CD4-positive, alpha-beta T cell (primary cell): ENCODE measurements at places on chromosomes 13 and 19. TPM values are rescaled to one million over a fixed set of nuclear protein-coding genes. Genes with fewer than 3 reads are reported as not detected.

DNA sequence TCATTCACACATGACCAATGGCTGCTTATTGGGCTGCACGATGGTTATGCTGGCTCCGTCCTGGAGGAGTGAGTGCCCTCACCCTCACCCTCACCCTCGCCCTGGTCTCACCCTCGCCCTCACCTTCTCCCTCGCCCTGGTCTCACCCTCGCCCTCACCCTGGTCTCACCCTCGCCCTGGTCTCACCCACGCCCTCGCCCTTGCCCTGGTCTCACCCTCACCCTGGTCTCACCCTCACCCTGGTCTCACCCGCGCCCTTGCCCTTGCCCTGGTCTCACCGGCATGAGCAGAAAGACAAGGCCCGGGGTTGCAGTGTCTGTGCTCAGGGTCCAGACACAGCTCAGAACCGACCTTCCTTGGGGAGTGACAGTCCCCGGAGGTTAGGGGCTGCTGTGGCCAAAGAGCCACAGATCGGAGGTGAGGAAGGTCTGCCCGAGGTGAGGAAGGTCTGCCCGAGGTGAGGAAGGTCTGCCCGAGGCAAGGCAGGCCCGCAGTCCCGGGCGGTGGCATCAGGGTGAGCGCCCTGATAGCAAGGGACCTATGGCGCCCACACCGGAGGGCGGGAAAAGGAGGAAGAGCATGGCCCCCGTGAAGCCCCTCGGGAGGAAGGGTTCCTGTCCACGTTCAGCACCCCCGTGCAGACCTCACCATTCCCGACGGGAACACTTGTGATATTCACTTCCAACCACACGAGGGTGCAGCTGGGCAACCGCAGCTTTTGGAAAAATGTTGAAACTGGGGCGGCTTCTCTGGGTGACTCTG is 65.6 kb downstream of the MCF2L start:
- no peak for DNase-seq

- DNase-seq: no peak
These were observed 4.7 kb upstream of the TMPRSS9 start for GRCh38 chr19:2355168-2356035.

Gene PSG1
- total RNA-seq: not detected

DNA sequence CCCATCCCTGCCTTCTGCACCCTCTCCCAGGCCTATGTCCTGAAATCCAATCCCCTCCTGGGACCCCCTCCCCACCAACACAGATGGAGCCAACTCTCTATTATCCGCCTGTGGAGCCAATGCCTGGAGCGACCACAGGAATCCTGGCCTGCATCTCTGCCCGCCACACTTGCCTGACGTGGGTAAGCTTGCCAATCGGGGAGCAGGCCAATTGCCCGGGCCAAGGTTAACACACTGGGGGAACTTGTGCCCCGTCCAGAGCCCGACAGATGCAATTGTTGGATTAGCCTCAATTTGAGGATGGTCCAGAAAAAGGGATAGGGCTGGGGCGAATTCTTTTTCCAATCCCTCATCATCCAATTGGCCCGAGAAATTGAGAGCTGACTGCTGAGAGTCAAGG is 5.9 kb downstream of the WIZ start:
- DNase-seq: no peak

Gene SH2D3A
- 41.3 TPM for total RNA-seq

DNA sequence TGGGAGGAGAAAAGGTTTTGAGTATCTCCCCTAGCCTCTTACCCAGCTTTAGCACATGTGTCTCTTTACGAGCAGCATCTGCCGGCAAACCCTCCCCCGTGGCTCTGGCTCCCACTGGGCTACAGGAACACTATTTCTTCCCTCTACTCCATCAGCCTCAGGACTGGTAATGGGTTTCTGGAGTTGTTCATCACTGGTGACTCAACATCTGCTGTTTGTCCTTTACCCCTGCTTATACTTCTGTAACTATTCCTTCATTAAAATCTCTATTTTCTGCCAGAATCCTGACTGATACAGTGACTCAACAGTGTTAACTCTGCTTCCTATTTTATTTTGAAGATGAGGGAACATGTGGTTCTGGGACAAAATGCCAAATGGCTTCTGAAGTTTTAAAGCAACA is 437.3 kb upstream of the HTR2A start:
- no peak for DNase-seq

- DNase-seq: no peak
These were observed 54.9 kb downstream of the SIAH3 start for GRCh38 chr13:45796426-45797235.

DNA sequence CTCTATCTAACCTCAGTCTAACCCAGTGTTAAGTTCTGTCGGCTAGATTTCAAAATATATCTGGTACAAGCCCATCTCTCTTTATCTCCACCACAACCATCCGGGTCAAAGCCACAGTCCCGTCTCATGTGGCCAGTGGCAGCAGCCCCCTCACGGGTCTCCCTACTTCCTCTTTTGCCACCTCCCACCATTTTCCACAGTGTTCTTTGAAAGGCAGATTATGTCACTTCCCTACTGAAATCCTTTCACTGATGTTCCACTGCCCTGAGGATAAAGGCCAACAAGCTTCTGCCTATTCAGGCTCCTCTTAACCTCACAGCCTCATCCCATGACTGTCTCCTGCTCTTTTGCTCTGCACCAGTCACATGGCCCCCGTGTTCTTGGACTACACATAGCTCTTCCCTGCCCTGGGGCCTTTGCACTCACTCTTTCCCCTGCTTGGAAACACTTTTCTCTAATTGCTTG is 117.2 kb downstream of the UBL3 start:
- no peak for DNase-seq

Gene NAPSA
- 0.61 TPM for total RNA-seq

Gene CNMD
- total RNA-seq: not detected

DNA sequence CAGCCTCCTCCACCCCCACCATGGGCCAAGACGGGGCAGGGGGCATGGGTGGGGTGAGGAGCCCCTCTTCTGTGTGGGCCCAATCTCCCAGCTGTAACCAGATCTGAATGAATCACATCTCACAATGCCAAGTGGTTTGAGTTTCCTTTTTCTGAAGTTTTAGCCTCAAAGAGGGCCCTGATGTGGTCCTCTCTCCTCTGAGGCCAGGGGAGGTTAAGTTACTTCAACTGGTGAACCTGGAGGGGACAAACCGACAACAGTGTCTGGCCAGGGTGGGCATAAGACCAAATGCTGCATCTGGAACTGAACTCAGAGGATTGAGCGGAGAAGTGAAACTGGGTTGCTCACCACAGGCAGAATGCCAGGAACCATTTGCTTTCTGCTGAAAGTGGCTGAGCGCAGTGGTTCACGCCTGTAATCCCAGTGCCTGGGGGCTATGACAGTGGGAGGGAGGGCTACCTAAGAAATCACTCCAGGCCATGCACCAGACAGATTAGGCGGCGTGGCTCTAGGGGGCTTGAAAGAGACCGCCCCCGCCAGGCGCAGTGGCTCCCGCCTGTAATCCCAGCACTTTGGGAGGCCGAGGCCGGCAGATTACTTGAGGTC is 15.4 kb upstream of the IRGC start:
- DNase-seq: peak; percentile 50

DNA sequence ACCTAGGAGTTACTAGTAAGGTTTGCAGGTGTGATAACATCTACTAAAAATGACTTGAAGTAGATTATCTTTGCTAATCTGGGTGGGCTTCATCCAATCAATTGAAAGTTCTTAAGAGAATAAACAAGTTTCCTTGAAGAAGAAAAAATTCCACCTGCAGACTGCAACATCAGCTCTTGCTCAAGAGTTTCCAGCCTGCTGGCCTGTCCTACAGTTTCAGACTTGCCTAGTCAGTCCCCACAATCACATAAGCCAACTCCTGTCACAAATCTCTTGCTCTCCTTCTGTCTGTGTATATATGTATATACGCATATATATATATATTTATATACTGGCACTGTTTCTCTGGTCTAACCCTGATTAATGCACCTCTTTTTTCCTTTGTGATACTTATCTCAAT is 67.3 kb upstream of the ITM2B start:
- DNase-seq: no peak

GRCh38 chr19:39223703-39224279 is 19.7 kb upstream of the SYCN start:
- no peak for DNase-seq

Gene PHF11
- 105 TPM for total RNA-seq

GRCh38 chr13:44147648-44148047 is 226.0 kb upstream of the SERP2 start:
- DNase-seq: no peak

Gene FGF14
- not detected for total RNA-seq

GRCh38 chr13:42239644-42240043 is 32.3 kb upstream of the AKAP11 start:
- no peak for DNase-seq

Gene LINGO3
- total RNA-seq: 0.33 TPM

DNA sequence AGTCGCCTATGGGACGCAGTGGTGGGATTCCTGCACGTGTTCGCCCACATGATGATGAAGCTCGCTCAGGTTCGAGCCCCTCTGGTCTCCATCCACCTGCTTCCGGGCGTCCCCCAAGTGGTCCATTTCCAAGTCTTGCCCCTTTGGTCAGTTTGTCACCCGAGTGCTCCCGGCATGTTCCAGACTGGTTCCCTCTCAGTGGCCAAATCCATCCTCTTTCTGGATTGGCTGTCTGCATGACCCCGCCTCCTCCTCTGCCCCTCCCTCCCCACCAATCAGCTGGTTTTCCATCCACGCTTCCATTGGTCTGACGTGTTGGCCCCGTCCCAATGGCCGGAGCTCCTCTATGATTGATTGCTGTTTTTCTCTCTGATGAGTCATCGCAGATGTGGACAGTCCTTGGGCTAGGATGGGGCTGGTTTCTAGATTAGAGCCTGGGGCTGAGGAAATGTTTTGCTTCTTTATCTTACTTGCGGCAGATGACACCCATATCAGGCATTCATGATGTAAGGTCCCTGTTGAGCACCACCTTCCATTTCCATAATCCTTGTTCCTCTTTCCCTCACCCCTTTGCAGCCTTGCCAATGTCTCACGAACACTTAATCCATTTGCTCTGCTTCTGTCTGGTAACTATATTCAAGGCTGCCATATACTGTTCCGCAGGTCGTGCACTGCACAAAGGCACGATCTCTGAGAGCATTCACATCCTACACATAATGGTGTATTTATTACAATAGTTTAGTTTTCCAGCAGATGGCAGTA is 73.8 kb downstream of the MAP4K1 start:
- no peak for DNase-seq

GRCh38 chr19:56969759-56970178 is 129.2 kb upstream of the PEG3 start:
- DNase-seq: no peak

- no peak for DNase-seq
These were observed 410 bp downstream of the PIN1 start for GRCh38 chr19:9835507-9835949.

DNA sequence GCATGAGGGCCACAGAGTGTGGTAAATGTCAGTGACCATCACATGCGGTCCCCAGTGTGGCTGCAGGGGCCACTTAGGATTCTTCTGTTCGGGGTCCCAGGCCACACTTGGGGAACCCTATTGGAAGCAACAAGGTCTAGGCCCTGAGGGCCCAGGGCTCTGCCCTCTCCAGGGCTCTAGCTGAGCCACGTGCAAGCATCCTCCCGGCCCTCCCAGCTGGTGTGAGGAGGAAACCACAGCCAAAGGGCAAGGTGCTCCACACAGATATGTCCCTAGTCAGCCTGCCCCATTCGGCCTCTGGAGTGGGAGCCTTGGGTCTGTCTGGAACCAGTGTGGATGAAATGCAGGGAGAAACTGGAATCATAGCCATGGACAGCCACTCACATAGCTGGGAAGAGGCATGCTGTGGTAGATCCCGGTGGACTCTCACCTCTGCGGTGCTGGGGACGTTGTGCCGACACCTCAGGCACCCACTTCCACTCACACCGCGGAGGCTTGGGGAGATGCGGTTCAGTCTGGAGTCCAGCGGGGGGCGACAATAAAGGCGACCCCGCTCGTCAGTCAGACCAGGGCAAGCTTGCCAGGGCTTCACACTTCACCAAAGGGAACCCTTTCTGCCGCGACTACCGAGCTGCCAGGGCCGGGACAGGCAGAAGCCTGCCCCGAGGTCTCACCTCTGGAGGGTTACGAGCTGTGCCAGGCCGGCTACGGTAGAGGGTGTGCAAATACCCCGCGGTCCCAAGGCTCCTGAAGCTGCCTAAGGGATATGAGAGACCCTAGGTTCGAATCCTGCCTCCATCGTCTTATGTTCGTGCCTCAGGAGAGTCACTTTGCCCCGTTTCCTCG is 4.3 kb upstream of the ZNF497 start:
- no peak for DNase-seq

Gene FFAR1
- total RNA-seq: not detected
